ENCODE measurements at places on chromosomes 6 and 20.

GRCh38 chr6:37029249-37029971 lies 24.0 kb downstream of the FGD2 start:
- peak; percentile 76 for DNase-seq

GRCh38 chr6:41846666-41847237 lies 48.4 kb downstream of the USP49 start:
- peak; percentile 97 for DNase-seq

DNA sequence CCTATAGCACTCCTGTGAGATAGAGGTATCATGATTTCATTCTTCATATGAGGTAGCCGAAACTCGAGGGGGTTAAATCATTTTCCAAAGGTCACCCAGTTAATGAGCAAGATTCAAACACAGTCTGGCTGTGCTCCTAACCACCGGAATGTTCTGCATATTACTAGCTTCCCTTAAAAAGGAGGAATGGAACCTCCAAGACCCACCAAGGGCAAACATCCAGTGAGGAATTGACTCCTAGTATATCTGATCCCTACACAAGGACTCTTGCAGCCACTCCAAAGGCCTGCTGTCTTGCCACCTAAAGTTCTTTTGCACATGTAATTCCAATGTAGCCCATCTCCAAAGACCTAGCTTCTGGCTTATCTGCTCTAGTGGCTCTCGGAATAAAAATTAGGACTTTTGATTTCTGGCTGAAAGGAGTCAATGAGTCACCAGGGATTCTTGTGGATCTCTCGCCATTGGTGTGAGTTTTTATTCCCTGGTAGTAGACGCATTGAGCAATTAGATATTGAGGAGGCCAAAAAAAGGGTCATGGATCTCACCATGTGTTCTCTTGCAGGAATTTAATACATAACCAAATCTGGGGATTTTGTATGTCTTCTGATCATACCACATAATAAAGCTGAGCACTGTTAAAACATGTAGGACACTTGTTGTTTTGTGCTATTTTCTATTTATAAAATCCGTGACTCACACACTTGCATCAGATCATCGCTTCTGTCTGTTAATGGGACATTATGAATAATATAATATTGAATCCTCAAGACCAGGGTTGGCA lies 9.1 kb downstream of the BCAS1 start:
- DNase-seq, result peak; percentile 80

GRCh38 chr6:105836379-105836778 lies 249.8 kb upstream of the PRDM1 start:
- no peak for DNase-seq

DNA sequence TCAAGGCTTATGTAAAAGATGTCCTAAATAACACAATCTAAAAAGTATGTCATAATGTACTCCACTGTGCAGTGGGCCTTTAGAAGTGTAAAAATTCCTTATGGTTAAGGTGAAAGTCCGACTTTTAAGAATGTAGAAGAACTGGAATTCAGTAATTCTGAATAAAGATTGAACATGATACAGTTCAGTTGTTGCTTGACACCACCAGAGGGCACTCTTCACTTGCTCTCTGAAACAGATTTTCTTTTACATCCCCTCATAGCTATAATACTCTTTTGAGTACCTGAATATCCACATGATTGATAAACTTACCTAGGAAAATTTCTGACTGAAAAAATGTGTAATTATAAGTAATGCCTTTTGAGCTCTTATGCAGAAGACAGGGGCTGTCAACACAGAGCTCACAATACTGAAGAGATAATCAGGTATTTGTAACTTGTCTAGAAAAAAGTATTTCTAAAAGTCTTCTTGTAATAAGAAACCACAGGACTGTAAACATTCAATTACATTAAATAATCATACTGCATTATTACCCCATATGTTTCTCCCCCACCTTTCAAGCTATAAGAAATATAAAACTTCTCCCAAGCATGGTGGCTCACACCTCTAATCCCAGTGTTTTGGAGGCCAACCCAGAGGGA lies 92.1 kb downstream of the POPDC3 start:
- DNase-seq, result peak; percentile 71

DNA sequence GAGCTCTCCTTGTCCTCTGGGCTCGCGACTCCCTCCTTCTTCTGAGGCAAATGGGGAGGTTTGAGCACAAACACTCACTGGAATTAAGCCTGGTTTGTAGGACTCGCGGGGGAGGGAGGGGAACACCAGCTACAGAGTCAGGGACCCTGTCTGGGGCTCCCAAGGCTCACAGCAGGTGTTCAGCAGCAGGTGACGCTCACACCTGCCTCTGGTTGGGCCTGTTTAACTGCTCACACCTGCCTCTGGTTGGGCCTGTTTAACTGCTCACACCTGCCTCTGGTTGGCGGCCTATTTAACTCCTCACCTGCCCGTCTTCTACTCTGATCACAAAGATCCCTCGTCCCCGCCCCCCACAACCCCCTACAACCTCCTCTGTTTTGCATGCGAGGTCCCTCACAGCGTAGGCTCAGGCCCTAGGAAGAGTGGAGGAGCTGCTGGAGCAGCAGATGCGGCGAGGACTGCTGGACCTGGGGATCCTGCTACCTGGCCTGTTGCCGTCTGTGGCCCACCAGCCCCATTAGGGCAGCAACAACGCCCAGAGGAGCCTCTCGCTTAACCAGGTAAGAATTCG lies 181.9 kb downstream of the ERMARD start:
- peak; percentile 28 for DNase-seq

DNA sequence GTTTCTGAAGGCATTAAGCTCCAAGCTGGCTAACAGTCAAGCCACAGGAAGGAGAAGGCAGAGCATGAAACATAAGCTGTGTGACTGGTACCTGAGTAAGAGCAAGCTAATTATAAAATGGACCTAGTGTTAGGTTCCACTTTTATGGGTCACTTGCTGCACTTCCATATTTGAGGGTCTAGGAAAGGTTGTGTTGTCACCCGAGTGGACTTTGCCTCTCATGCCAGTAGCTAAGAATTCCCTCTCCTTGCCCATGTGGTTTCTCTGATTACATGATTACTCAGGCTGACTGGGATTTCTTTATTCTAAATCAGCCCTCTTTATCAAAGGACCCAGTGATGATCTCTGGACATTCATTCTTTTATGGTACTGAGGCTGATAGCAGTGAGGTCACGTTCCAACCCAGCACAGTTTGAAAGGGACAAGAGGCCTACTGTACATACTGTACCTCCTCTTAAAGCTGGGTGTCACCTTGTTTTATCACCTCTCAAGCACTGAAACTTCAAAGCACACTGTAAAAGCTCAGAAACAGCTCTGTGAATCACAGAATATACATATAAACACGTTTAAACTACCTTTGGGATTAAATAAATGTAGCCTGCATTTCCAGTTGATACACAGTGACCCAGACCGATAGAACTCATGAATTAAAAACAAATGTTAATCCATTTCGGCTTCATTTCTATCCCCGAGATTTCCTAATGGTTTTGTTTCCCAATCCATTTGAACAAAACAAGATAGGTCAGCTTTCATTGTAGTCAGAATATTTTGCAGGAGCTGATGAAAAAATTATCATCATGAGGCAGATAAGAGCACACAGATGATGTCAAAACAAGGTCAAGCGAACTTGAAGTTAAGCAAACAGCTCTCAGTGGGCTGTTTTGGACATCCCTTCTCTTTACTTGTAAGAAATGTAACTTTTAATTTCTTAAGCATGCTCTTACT lies 96.5 kb downstream of the ALDH8A1 start:
- DNase-seq, result peak; percentile 16

DNA sequence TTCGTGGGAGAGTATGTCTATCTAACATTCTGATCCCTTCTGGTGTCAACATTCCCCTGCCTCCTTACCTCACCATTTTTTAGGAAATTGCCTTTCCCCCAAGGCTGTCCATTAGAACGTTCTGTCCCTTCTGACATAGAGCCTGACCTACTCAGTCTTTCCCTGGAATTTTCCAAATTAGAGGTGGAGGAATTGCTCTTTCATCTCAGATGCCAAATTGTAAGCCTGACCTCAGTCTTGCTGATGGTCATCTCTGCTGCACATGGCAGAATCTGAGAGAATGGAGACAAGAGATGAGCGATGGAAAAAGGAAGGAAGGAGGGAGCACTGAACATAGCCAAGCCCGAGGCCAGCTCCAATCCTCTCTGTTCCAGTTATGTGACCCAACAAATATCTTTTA lies 5.4 kb upstream of the GCM1 start:
- no peak for DNase-seq

- no peak for DNase-seq
Measured at GRCh38 chr20:3889489-3890397, 556 bp downstream of the PANK2 start.

DNA sequence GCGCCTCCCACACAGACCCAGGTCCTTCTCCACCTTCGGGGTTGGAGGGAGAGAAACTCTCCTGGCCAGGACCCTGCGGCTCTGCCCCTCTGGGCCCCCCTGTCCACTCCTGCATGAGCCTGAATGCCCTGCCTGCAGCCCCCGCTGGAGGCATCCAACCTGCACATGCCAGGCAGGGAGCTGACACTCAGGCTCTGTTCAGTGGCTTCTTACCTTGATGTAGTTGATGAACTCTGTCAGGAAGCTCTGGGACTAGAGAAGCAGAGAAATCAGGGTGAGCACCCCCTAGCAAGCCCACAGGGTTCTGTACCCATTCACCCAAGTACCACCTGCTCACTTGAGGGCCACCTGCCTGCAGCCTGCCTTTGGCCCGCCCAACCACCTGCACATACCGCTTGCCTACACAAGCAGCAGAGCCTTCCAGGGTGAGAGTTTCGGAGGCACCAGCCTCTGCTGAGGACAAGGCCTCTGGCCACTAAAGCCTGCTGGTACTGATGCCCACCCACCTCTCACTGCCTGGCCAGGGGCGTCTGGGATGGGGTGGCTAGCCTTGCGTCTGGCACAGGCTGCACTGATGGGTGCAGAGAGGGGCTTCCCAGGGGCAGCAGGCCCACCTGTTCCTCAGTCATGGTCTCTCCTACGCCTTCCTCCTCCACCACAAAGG lies 9.7 kb downstream of the DDRGK1 start:
- DNase-seq, result no peak

DNA sequence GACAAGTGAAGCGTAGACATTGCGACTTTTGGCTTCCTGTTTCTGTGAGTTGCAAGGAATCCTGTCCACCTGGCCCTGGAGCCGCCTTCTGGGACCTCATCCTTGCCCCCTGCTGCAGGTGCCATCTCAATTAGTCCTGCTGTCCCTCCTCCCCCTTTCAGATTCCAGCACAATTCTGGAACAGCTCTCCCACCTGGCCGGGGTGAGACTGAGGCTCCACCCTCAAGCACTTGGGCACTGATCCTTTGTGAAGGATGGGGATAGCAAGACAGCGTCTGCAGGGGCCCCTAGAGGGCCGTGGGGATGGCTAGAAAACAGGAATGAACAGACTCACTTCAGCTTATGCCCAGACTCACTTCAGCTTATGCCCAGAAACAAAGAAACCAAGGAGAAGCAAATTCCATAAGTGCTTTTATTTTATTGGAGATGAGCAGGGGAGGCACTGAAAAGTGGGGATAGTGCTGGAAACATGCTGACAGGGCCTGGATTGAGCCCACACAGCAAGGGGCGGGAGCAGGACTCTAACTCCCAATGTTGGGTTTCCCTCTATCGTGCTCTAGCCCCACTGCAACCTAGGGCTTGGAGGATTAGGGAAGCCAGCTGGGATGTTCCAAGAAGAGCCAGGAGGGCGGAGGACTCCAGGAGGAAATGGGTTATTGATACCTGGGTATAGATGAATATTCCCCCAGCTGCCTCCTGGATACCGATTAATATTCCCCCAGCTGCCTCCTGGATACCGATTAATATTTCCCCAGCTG lies 1.4 kb downstream of the C6orf15 start:
- no peak for DNase-seq

DNA sequence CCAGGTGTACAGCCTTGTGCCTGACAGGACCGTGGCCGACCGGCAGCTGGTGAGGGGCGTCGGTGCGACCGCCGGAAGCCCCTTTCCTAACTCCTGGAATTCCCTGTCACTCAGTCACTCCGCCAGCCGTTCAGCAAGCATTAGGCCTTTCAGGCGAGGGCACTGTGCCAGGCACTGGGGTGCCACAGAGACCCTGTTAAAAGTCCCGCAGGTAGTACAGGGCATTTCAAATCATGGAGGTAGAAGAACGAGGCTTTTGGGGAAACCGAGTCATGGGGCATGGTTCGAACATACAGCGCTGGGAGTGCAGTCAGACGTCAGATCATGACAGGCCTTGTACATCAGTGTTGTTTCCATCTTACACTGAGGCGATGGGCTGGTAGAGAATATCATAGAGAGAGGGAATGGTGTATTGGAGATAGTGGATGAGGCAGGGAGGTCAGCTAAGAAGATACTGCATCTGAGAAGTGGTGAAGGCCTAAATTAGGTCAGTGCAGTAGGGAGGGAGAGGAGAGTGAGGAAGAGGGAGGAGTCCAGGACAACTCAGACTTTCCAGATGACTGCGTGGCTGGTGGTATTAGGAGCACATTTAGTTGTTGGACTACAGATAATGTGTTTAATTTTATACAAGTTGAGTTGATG lies 892 bp upstream of the DXO start:
- peak; percentile 24 for DNase-seq

Measured in epithelial cell of esophagus (primary cell).